Kidney tubule cell (primary cell): ENCODE measurements at places on chromosomes 12 and 14.

DNA sequence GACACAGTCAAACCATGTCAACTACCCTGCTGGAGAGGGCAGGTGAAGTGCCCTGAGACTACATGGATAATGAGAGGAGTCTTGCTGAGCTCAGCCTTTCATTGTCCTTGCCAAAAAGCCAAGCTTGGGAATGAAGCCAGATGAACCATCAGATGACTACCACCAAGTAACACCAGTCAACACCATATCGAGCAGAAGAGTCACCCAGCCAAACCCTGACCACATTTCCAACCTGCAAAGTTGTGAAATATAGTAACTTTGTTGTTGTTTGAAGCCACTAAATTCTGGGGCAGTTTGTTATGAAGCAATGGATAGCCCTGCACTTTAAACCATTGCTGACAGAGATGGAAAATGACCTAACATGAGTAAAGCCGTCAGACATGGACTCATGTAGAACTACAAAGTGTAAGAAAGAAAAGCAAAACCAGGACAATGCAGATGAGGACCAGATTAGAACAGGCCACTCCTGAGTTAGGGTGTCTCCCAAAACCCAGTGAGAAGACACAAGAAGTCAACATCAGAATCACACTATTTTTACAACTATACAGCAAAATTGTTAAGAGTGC is 12.5 kb upstream of the CRADD start:
- peak; percentile 28 for DNase-seq

DNA sequence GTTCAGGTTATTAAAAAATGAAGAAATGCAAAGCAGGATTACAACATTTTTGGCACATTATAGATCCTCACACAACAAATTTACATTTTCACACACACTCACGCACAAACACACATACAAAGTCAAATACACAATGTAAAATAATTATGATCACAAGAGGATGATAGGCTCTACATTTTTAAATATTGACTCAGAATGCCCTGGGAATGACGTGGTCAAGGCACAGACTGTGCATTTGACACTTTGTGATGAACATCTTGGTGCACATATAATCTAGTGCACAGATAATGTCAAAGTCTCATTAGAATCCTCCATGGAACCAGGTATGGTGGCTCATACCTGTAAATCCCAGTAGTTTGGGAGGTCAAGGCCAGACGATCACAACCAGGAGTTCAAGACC is 49.4 kb downstream of the DPF3 start:
- no peak for DNase-seq

DNA sequence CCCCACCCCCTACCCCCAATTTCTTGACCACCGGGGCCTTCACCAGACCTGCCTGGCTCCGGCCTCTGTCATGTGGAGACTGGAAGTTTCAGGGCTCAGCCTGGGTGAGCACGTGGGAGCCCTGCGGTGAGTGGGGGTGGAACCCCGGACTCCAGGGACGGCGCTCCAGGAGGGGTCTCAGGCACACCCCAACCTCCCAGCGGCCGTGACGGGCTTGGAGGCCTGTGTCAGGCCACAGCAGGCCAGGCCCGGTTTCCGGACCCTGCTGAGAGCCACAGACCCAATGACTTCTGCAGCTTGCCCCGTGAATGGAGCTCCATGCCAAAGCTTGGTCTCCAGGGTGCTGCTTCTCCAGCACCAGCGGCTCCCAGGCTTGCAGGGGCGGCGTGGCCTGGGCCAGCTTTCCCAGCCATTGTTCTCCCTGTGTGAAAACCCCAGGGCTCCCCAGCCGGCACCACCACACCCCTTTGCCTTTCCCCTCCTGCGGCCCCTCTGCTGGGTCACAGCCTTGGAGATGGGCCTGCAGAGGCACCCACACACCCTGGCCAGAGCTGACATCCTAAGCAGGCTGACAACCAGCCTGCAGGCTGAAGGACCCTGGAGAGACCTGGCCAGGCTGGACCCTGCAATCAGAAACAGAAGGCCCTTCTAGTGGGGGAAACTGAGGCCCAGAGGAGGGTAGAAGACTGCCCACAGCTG is 186.2 kb upstream of the C14orf180 start:
- DNase-seq: no peak

GRCh38 chr12:561908-562593 is 101.2 kb downstream of the NINJ2 start:
- no peak for DNase-seq

DNA sequence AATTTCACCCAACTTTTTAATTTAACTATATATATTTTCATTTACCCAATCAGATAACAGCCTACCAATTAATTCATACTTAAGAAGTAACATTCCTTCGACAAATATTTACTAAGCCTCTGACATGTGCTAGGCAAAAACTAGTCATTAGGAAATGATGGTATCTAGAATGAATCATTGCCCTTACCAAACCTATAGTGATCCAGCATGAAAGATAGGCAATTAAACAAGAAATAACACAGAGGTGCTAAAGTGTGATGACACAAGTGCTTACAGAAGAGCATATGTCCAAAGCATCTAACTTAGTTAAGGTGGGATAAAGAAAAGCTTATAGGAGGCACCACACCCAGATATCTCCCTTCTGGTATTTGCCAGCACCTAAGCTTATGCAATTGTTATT is 166.5 kb upstream of the RASSF8 start:
- peak; percentile 48 for DNase-seq

DNA sequence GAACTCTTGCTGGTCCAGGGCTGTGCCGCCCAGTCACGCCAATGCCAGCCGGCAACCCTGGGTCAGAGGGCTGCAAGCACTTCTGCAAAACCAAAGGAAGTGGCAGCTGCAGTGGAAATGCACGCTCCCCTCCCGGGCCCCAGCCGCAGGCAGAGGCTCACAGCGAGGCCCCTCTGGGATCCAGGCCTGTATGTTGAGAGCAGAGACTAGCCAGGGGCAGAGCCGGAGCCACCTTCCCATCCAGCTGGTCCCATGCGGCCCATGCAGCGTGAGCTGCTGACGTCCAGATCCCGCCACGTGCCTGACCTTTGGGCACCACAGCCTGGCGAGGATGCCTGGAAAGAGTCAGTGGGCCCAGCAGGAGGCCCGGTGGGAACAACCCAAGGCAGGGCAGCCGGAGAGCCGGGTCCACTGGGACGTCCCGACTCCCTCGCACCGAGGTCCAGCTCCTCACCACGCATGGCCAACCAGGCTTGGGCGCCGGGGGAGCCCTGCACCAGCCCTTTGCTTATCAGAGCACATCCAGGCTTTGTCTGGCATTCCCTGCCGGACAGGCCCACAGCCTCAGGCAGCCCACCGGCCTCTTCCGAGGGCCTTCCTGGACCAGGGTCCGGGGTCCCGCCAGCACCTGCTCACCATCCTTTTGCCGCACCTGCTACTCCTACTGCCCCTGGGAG is 4.3 kb downstream of the GPR132 start:
- no peak for DNase-seq
